ENCODE measurements at places on chromosomes 12 and 14.

DNA sequence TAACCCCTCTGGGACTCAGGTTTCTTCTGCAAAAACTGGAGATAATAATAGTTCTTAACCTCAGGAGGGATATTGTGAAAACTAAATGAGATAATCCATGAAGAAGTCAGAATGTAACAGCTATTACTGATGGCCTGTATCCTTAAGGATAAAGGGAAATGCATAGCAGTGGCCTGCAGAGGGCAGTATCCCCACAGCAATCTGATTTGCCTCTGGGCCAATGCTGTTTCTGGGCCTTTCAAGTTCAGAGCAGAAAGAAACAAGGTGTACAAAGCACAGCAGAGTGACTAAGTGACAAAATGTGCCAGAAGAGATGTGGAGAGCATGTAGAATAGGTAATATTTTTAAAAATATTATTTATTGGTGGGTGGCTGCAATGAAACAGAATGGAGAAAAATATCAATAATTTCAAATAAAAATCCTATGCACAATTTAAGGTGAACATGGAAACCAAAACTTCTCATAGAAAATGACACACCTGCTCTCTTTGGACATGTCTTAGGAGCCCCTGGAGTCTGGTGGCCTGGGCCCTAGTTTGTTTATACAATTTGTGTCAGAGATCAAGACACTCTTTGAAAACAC, 90.3 kb downstream of the C12orf75 start:
- peak; percentile 82 for DNase-seq

- DNase-seq = peak; percentile 70
Observed at GRCh38 chr12:24615967-24616411, 332.9 kb downstream of the BCAT1 start.

DNA sequence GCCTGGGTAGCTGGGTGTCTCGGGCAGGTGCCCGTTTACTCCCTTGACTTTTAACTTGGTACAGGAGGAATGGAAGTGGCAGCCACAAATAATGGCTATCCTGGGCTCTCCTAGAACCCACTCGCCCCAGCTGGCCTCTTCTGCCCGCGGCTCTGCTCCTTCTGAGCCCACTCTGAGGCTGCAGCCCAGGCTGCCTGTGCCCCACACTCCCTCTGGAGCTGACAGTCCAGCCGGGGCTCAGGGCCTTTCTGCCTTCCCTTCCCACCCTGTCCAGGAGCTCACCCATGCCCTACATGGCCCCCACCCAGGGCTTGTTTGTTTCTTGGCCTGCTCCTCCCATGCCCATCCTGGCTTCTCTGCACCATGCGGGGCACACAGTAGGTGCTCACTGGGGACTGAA, 15.6 kb downstream of the ZNF839 start:
- DNase-seq = no peak

DNA sequence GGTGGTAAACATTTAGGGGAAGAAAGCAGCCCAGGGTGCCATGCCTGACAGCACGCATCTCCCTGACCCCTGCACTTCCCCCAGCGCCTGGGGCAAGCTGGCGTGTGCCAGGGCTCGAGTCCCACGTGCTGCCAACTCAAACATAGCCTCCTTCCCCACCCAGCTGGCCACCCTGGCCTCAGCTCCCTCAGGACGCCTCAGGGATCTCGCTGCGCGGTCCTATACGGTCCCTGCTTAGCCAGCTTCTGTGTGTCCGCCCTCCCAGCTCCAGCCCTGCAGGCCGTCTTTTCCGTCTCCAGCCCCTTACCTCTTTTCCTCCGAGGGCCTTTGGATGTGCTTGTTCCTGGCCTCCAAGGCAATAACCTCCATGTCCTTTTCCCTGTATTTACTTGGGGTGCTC, 71.0 kb downstream of the TESC start:
- no peak for DNase-seq

DNA sequence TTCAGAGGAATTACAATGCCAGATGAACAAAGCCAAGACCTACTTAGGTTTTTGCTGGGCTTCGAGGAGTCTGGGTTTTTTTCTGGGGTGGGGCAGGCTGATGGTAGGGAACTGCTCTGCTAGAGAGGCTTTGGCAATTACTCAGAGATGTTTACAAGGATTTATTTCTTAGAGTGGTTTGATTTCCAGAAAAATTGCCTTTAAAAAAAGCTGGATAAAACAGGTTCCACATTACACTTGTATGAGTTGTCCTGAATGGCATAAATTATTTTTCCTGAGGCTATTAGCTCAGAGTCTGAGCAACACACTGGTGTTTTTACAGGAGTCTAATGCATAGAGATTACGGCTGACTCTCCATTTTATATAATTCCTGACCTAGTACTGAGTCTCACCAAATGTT, 118.5 kb upstream of the FRMD6 start:
- peak; percentile 78 for DNase-seq

DNA sequence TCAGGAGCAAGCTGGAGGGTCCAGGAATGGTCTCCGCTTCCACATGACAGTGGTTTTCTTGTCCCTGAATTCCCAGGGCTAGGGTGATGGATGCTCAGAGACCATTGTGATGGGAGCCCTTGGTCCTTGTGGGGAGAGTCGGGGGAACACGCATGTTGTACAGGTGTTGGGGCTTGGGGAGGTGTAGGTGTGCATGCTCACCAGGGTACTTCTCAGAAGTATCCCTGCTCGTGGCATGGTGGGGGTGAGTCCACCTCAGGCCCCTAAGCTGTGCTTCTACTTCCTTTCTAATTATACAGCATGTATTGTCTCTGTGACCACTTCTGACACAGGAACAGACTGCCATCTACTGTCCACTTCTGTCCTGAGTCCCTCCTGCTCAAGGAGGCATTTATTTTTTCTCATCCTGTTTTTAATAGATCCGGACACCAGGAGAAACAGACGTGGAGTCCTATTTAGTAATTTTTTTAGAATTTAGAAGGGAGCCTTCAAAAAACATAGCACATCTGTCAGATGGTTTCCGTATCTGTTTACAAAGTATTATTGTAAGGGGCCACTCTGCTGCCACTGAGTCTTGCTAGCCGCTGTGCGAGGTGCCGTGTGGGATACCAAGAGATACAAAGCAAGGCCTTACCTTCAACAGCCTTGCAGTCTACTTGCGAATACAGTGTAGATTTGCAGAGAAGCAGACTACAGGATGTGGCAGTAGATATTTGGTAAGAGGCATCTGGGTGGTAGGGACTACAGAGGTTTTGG, 10.5 kb downstream of the NTF3 start:
- DNase-seq = peak; percentile 58

Data from astrocyte of the spinal cord (primary cell).